ENCODE measurements at places on chromosomes 5 and 9. TPM values are rescaled to one million over a fixed set of nuclear protein-coding genes. Genes with fewer than 3 reads are reported as not detected.
A peak's percentile ranks its signal among the peaks of the same experiment; 100 is the strongest.

Gene TIMD4
- polyA plus RNA-seq: 0.16 TPM

Gene PRRX2
- polyA plus RNA-seq: not detected

Gene INSL4
- not detected for polyA plus RNA-seq

Gene HMCN2
- polyA plus RNA-seq: 0.01 TPM

Gene HSDL2
- polyA plus RNA-seq: 5.8 TPM

Gene NMUR2
- not detected for polyA plus RNA-seq

DNA sequence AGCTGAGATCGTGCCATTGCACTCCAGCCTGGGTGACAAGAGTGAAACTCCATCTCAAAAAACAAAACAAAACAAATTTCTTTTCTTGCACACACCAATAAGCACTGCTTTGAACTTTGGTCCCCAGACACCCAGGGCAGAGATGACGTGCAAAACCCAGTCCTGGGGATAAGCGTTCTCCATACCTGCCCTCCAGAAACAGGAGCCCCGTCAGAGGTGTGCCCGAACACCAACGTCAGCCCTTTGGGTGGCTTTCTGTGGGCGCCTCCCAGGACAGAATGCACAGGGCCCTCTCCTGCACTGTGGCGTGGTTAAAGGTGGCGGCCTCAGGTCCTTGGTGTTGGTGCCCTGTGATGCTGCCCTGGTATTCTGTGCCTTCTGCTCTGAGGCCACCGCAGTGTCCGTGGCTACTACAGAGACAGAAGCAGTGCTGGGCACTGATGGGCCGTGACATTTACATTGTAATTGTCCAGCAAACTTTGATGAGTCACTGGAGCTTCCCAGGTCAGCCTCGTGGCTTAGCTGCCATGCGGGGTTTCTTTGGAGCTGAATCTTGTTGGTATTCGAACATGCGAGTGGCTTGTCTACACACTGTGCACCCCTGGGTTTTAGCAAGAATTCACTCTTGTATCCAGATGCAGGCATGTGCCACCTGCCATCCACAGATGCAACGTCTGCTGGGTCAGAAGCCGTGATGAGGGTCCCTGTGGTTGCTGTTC is 9.8 kb downstream of the PPP1R26 start:
- no peaks in the 10 kb centered on the region for H3K36me3 ChIP-seq
- H3K4me3 ChIP-seq: no peak overlapping the region
- H3K27ac ChIP-seq: no peak overlapping the region
- no peaks in the 10 kb centered on the region for H3K4me1 ChIP-seq

DNA sequence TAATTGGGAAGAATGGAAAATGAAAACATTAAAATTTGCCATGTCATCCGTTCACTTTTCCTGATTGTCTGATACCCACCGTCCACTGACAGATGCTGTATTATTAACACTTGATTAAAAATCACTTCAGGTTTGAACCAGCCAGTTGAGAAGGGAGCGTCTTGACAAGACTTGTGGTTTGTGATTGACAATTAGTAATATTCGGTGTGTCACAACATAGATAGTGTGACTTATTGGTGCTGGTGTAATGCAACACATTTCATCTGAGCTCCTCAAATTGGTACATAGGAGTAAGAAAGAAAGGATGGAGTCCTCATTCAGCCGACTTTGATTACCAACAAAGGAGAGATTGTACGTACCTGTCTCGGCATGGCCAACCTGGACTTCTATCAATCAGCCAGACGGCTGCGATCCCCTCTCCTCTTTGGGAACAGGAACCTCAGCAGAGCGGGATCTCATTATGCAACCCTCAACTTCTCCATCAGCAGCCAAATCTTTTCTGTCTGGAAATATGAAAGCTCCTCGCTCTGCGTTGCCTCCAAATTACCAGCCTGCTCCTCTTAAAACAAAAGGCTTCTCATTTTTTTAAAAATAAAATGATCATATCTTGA is 211.7 kb upstream of the MVB12B start:
- no peak overlapping the region for H3K4me3 ChIP-seq
- no peaks in the 10 kb centered on the region for H3K27me3 ChIP-seq
- H3K27ac ChIP-seq: no peak overlapping the region
- H3K36me3 ChIP-seq: no peaks in the 10 kb centered on the region
- no peak for DNase-seq

GRCh38 chr9:88872192-88872946 is 118.9 kb upstream of the S1PR3 start:
- H3K4me3 ChIP-seq: no peak overlapping the region
- no peaks in the 10 kb centered on the region for H3K27me3 ChIP-seq
- H3K27ac ChIP-seq: no peak overlapping the region
- no peak for DNase-seq
- H3K4me1 ChIP-seq: no peaks in the 10 kb centered on the region

DNA sequence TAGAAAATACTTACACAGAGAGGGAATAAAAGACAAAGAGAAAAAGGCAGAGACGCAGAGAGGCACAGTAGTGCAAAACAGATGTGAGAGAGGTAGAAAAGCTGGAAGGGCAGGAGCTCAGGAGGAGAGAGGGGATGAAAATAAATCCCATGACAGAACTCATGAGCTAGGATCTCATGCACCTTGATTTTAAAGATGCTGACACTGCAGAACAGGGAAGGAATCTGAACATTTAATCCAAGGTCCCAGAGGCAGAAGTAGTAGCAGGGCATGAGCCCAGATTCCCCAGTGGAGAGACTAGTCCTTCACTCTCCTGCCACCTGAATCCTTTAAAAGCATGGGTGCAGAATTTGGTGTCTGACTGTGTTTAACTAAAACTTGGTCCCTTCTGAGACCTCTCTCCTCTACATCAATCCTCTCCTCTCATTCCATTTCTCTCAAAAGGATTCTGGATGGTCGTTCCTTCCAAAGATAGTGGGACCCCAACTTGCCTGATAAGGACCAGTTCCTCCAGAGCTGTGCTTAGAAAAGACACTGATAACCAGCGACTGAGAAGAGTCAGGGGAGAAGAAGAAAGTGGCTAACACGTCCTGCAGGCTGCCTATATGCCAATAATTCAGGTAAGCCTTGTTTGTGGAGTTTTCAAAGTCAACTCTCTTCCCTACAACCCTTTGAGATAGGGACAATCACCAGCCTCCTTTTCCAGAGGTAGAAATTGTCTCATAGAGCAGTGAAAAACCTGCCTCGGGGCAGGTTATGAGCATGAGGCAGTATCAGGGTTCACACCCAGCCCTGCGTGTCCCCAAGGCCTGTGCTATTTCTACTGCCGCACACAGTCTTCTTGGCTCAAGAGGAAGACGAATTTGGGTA is 203.2 kb upstream of the TRIM32 start:
- DNase-seq: no peak
- no peak overlapping the region for H3K4me3 ChIP-seq
- no peaks in the 10 kb centered on the region for H3K36me3 ChIP-seq
- no peak overlapping the region for H3K27ac ChIP-seq

DNA sequence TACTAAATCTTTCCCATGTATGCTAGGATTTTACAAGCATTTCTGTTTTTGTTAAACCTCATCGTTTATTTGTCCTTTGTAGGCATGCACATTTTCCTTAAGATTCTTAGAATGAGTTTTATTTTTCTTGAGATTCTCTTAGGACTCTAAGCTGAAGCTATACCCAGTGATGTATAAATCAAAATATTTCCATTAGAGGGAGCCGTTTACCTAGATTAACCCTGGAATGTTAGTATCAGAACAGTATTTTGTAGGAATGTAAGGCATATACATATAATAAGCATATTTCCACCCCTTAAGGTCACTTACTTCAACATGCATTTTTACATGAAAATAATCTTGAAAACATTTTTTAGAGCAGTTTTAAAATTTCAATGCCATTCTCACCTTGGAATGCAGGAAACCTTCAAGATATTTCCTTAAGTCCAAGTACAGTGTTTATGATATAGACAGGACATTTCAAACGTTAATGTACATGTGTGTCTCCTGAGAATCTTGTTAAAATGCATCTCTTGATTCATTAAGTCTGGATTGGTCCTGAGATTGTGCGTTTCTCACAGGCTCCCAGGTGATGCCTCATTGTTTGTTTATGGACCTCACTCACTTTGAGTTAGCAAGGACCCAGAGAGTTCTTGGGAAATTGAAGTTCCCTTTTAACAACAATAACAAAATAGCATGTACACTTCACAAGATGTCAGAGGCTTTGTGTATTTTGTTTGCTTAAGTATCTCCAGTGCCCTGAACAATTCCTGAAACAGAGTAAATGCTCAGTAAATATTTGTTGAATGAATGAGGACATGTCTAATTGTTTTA is 34.9 kb upstream of the FCHO2 start:
- DNase-seq: peak; percentile 6
- no peaks in the 10 kb centered on the region for H3K4me1 ChIP-seq
- H3K36me3 ChIP-seq: no peaks in the 10 kb centered on the region
- no peaks in the 10 kb centered on the region for H3K27me3 ChIP-seq
- H3K4me3 ChIP-seq: no peak overlapping the region

GRCh38 chr9:123394291-123395235 is 38.6 kb downstream of the CRB2 start:
- no peaks in the 10 kb centered on the region for H3K27me3 ChIP-seq
- H3K36me3 ChIP-seq: peaks cover 2% of the 10 kb centered on the region
- no peak for DNase-seq
- H3K27ac ChIP-seq: no peak overlapping the region

GRCh38 chr5:64691291-64691690 is 988 bp downstream of the SHISAL2B start:
- peaks cover 6% of the 10 kb centered on the region for H3K4me1 ChIP-seq
- H3K36me3 ChIP-seq: no peaks in the 10 kb centered on the region
- H3K4me3 ChIP-seq: no peak overlapping the region
- no peak overlapping the region for H3K27ac ChIP-seq

- no peaks in the 10 kb centered on the region for H3K36me3 ChIP-seq
- H3K27ac ChIP-seq: no peak overlapping the region
- H3K4me3 ChIP-seq: no peak overlapping the region
- DNase-seq: no peak
- peaks cover 13% of the 10 kb centered on the region for H3K27me3 ChIP-seq
Observed at GRCh38 chr9:880725-881124, 39.2 kb downstream of the DMRT1 start.

DNA sequence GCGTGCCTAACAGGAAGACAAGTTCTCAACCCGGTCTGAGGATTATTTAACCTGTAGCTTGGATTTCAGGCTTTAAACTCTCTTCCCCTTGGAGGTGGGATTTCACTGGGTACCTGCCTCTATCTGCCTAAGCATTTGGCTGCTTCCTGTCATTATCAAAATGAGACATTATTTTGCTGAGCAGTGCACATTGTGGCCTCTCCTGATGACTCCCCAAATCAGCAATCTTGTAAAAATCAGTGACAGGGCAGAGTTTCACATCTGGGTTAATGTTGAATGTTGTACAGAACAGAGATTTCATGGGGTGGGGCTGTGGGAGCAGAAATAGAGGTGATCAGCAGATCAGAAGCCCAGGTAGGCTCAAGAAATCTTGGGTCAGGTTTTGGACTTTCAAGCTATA is 605.9 kb downstream of the ELAVL2 start:
- no peaks in the 10 kb centered on the region for H3K4me1 ChIP-seq
- no peak for DNase-seq
- no peaks in the 10 kb centered on the region for H3K36me3 ChIP-seq
- H3K27me3 ChIP-seq: no peaks in the 10 kb centered on the region

DNA sequence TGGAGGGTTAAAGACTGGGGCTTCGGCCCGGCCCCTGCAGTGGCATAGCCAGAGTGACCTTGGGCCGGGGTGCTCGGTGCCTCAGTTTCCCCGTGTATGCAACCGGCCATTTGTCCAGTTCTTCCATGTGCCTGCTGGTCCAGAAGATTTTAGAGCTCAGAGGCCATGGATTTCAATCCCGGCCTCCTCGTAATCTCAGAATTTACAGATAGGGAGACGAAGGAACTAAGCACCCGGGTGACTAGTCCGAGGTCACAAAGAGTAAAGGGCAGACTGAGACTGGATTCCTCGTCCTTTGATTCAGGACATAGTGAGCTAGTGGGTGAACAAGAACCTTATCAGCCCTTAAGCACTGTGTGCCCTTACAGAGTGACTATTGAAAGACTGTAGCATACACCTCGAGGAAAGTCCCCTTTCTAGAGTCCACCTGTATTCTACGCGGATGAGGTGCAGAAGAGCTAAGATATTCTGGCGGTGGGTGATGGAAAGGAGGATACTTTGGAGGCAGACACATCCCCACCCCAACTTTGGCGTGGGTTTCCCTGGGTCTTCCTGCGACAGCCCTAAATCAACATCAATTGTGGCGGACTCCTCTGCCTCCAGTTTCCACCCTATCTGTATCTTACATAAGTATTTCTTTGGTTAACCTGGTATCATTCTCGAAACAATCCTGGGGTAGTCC is 597 bp downstream of the SLC31A1 start:
- peaks cover 35% of the 10 kb centered on the region for H3K4me1 ChIP-seq
- no peaks in the 10 kb centered on the region for H3K27me3 ChIP-seq
- peak overlapping the region; percentile 84 for H3K27ac ChIP-seq
- H3K36me3 ChIP-seq: no peaks in the 10 kb centered on the region
- peak overlapping the region; percentile 97 for H3K4me3 ChIP-seq

DNA sequence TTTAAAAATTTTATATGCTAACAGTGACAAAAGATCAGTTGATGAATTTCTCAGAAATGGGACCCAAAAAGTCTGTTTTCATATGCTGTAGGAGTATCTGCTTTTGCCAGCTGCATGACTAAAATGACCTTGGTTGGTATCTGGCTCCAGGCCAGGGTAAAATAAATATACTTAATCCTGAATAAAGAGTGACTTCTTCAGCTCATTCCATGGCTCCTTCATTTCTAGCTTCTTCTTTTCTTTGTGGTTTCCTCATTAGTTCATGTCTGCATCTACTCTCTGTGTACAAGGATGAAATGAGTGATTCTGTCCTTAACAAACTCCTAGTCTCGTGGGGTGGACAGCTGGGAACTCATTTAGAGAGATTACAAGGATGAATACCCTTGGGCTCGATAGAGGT is 36.0 kb downstream of the RCL1 start:
- no peaks in the 10 kb centered on the region for H3K4me1 ChIP-seq
- no peaks in the 10 kb centered on the region for H3K27me3 ChIP-seq
- H3K27ac ChIP-seq: no peak overlapping the region
- no peak overlapping the region for H3K4me3 ChIP-seq

GRCh38 chr5:159341906-159342310 is 11.6 kb upstream of the IL12B start:
- no peak overlapping the region for H3K4me3 ChIP-seq
- H3K27ac ChIP-seq: no peak overlapping the region
- no peaks in the 10 kb centered on the region for H3K27me3 ChIP-seq
- peaks cover 45% of the 10 kb centered on the region for H3K4me1 ChIP-seq

- H3K27ac ChIP-seq: no peak overlapping the region
- no peaks in the 10 kb centered on the region for H3K36me3 ChIP-seq
- H3K4me3 ChIP-seq: no peak overlapping the region
- H3K27me3 ChIP-seq: no peaks in the 10 kb centered on the region
- no peak for DNase-seq
Observed at GRCh38 chr5:575636-576035, 36.5 kb upstream of the CEP72 start.
